ENCODE measurements at places on chromosomes 6 and 20.
A peak's percentile ranks its signal among the peaks of the same experiment; 100 is the strongest.

DNA sequence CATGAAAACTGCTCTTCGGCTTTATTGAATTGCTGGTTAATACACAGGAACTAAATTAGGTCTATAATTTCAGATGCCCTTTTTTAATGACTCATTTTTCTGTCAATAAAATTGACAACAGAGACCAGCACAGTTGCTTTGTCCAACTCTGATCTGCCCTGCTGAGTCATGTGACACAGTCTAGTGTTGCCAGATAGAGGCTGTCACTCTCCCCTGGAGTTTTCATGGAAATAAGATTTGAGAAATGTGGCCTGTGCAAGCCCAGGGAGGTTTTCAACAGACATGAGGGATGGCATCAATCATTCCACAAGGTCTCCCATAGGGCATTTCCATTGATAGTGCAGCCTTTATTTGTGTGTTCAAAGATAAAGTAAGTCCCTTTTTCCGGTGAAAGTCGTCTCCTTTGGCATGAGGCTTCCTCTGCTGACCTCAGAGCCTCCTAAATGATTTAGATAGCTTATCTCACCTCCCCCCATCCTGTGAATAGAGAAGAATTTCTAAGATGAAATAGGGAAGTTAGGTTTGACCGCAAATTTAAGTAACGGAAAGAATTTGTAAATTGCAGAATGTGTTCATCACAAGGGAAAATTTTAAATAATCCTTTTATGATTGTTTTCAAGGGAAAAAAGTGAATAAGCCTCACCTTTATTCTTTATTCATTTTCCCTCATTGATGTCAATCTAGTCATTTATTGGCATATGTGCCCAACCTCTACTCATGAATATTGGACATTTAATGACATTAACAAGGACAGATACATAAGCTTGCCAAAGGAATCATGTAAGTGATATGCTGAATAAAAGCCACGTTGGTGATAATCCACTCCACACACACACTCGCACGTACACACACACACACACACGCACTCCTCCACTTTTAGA, 277.7 kb downstream of the ADGB start:
- DNase-seq = no peak

DNA sequence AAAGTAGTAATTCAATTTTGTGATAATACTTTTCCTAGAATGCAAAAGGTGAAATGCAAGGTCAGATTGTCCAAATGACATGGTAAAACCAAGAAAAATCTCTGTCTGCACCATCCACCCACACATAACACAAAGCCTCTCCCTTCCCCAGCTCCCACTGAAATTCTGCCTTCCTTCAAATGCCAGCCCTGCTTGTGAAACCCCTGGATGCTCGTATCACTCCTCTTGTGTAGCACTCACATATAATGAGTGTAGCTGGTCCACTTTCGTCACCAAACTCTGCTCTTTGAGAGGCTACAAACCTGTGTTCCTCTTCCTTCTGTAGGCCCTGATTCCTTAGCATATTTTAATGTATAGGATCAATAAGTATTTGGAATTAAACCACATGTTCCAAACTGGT, 123.6 kb upstream of the BEND6 start:
- DNase-seq = no peak

DNA sequence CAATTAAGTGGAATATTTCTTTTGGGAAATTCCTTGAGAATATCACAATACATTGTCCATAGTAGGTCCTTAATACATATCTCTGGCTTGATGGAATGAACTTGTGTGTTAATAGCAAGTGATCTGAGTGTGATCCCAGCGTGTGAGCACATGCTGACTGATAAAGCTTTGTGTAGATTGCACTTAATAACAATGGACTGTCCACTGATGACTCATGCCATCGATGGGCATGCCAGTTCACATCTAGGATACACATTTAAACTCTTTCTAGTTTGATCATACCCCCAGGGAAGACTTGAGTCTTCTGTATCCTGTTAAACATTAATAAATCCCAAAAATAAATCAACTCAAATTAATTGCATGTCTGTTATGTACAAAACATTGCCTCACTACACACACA, 454.3 kb upstream of the SPTLC3 start:
- no peak for DNase-seq

- no peak for DNase-seq
Measured at GRCh38 chr6:12047304-12047703, 35.2 kb downstream of the HIVEP1 start.

- DNase-seq = no peak
Measured at GRCh38 chr20:23456409-23456808, 3.7 kb upstream of the CST11 start.

GRCh38 chr20:24148372-24148771, 159.8 kb upstream of the GGTLC1 start:
- DNase-seq = peak; percentile 9

GRCh38 chr6:38057994-38058393, 238.5 kb downstream of the ZFAND3 start:
- DNase-seq = peak; percentile 56

- DNase-seq = no peak
Measured at GRCh38 chr20:37807471-37808232, 95.3 kb upstream of the VSTM2L start.

DNA sequence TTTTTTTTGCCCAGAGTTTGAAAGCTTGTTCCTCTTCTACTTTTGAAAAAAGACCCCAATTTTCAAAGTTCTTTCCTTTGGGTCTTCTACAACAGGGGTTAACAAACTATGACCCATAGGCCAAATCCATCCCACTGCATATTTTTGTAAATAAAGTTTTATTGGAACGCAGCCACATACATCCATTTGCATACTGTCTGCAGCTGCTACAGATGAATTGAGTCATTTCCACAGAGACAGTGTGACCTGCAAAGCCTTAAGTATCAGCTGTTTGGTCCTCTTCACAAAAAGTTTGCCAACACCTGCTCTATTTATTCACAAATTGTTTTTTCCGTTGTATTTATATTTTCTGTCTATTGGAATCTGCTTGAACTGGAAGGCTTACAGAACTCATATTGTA, 189.2 kb downstream of the TBC1D7 start:
- DNase-seq = no peak

- DNase-seq = no peak
Measured at GRCh38 chr6:8556370-8557013, 121.1 kb upstream of the SLC35B3 start.

DNA sequence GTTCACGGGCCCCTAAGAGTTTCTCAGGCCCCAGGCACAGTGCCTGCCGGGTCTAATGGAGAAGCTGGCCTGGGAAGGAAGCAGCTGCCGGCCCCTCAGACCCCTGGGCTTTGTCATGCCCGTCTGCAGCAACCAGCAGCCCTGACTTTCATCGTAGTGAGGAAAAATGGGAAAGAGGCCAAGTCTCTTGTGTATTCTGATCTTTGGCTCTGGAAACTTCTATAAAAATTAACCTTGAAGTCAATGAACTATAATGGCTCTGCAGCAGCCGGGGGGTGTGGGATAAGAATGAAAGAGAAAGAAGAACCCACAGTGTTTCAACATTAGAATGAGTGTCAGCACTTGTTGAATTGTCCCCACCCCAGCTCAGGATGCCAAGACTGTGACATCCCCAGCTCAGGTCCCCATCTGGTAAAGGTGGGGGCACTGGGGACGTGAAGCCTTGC, 12.9 kb downstream of the TGM2 start:
- DNase-seq = no peak

- DNase-seq = no peak
Measured at GRCh38 chr20:3819411-3820047, 818 bp upstream of the AP5S1 start.

DNA sequence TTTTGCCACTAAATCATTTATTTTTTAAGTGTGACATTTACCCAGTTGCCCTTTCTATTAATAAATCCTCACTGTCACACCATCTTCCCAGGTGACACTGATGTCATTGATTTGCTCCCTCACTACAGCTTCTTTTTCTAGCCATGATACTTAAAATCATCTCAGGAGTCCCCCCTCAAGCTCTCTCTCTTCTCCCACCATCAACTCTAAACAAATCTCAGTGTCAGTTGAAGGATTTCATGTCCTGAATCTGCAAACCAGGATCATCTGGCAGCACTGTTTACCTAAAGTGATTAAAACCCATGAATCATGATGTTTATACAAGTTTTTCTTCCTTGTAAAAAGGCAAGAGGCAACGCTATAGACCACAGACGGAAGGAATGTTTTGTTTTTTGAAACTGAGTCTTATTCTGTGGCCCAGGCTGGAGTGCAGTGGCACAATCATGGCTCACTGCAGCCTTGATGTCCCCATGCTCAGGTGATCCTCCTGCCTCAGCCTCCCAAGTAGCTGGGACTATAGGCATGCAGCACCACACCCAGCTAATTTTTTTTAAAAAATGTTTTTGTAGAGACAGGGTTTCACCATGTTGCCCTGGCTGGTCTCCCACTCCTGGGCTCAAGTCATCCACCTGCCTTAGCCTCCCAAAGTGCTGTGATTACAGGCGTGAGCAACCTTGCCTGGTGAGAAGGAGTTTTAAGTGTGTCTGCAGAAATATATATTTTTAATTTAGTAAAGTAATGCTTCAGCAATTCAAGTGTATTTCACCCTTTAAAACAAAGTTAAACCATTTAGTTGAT, 30.1 kb upstream of the SH3BGRL2 start:
- no peak for DNase-seq

DNA sequence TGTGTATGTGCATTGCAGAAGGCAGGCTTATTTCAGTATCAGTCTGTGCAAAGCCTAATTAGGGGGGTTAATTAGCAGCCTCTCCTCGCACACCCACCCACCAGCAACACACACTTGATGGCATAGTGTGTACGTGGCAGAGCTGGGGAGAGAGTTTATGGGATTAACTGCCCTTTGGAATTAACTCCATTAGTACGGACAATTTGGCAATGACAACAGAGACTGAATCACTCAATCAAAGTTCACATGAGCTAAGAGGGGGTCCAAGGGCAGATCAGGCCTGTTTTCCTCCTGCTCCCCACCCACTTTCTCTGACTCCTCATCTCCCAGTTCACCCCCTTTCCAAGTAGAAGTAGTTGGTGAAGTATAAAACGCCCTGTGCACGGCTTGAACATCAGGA, 69.5 kb downstream of the LRFN2 start:
- no peak for DNase-seq

DNA sequence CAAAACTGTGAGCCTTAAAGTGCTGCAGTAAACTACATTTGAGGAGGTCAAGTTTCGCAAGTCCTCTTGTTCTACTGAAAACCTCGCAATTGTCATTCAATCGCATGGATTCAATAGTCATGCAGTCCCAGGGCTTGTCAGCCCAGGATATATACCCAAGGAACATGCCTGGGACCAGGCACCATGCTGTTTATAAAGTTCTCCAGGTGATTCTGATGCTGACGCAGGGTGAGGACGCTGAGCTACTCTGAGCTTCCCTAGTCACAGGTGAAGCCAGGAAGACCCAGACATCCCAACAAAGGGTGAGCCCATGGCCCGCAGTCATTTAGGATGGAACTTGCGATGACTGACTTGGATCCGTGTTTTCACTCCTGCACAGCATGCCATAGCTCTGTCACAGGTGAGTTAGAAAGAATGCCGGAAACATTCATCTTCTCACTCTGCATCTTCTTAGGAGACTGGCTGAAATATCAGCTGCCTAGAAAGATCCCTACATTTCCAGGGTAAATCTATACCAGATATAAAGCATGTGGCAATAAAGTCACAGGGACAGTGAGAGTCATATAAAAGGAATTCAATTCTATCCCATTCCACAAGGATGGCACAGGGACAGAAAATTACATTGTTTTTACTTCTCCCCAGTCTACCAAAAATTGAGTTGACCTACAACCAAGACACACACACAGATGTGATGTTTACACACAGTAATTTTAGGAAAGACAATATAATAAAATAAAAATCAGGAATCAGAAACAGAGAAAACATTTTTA, 27.0 kb upstream of the SSTR4 start:
- DNase-seq = no peak

- no peak for DNase-seq
Measured at GRCh38 chr6:63819831-63820230, 184.2 kb downstream of the PHF3 start.

DNA sequence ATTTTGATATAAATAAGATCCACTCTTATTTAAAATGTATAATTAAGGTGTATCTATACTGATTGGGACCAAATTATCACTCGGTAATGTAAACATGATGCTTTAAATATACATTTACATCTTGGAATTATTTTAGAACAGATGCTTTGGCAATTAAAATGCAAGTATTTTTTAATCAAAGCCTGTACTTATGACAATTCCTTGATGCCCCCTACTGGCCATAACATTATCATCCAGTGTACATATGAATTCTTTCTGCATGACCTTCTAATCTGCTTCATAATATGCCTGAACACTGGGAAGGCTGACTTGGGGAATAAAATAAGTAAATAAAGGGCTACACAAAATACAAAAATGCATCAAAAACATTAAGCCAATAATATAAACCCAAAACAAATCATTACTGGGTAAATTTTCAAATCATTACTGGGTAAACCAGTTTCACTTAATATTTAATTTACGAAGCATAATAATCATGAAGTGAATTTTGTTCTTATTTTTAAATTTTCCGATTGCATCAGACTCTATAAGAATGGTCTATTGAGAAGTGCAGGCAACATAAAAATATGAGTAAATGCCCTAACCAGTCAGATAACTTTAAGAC, 65.1 kb downstream of the CGA start:
- DNase-seq = no peak

DNA sequence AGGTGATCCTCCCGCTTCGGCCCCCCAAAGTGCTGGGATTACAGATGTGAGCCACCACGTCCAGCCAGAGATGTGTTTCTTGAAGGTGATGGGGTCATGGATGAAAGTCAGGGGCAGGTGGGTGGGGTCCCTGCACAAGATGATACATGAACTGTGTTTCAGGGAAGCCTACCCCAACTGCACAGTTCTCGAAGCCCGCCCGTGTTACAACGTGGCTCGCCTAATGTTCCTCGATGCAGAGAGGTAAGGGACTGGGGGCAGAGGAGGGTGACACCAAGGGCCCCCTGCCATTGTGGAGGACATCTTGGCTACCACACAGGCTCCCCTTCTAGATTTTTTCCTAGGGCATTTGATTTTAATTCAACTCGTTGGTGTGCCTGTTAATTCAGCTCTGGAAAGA, 11.9 kb upstream of the CAPN11 start:
- DNase-seq = no peak

- no peak for DNase-seq
Measured at GRCh38 chr6:108113557-108114519, 39.3 kb upstream of the OSTM1 start.

- DNase-seq = no peak
Measured at GRCh38 chr6:22447249-22448196, 121.8 kb upstream of the HDGFL1 start.

- no peak for DNase-seq
Measured at GRCh38 chr20:49663112-49663511, 50.6 kb downstream of the B4GALT5 start.

GRCh38 chr6:69863766-69864165, 2.6 kb upstream of the COL19A1 start:
- no peak for DNase-seq

DNA sequence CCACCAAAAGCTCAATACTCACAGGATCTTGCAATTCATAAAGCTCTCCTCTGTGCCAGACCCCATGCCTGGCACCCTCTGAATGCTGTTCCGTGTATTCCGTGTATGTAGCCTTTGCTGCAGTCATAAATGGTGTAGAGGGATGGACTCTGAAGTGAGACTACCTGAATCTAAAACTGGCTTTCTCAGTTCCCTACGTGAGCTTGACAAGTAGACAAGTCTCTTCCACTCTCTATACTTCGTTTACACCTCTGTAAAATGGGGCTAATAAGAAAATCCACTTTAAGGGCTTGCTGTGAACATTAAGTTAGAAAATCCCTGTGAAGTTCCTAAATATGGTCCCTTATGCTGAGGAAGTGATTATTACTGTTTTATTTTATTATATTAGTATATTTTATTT, 31.5 kb downstream of the PPP1R16B start:
- DNase-seq = no peak

GRCh38 chr6:30511169-30511546, 21.8 kb downstream of the HLA-E start:
- DNase-seq = no peak
